ENCODE measurements at places on chromosomes 3 and 15.

- peak; percentile 19 for DNase-seq
Measured at GRCh38 chr3:64685800-64686445, 1.9 kb downstream of the ADAMTS9 start.

GRCh38 chr3:8282541-8283165, 219.0 kb upstream of the LMCD1 start:
- DNase-seq, result no peak

DNA sequence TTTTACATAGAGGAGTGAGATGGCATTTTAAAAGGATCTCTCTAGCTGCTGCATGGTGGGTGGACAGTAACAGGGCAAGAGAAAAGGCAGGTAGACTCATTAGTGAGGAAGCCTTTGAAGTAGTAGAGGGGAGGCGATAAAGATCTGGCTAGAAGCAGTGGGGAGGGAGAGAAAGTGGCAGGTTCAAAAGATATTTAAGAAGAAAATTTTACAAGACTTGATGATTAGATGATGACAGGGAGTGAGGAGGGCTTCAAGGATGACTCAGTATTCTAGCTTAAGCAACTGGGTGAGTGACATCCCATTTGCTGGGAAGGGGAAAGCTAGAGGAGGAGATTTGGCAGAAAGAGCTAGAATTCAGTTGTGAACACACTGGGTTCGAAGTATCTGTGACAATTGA, 3.8 kb upstream of the BRPF1 start:
- no peak for DNase-seq

GRCh38 chr3:74651292-74651691, 36.8 kb upstream of the CNTN3 start:
- no peak for DNase-seq

DNA sequence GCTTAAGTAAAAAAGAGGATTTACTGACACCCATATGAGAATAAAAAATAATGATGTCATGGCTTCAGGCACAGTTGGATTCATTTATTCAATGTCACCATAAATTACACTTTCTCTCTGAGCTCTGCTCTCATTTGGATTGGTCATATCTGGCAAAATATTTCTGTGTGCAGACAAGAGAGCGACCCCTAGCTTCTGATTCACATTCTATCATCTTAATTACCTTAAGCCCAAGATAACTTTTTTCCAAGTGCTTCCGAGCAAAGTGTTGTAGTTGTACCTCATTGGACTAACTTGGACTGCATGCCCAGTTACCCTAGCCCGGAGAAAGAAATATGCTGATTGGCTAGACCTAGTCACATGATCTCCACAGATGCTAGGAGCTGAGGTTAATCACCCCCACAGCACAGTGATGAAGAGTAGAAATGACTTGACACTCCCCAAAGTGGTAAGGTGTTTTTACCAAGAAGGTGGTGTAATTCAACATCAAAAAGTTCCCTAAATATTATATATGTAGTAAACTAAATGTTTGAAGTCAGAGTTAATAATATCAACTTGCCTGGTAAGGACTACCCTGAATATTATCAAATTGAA, 552.2 kb upstream of the SUCLG2 start:
- no peak for DNase-seq

- no peak for DNase-seq
Measured at GRCh38 chr3:165521131-165521871, 315.9 kb downstream of the BCHE start.

DNA sequence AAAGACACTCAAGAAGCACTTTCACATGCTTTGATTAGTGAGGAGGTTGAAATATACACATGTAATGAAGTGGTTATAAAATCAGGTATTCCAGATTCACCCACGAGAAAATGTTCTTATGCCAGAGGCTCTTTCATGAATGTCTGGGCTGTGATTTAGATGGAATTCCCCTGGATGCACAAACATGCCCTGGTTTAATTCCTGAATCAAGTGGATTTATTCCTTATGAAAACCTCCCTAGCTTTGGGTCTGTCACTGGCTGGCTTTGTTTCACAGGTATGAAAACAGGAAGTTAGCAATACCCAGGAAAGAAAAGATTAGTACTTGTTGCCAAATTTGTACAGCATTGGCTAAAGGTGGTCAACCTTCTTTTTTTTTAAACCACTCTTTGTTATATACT, 1123.0 kb downstream of the ROBO1 start:
- no peak for DNase-seq

- no peak for DNase-seq
Measured at GRCh38 chr3:13299531-13300155, 120.5 kb downstream of the NUP210 start.

GRCh38 chr3:70905491-70905890, 593.1 kb upstream of the MDFIC2 start:
- DNase-seq, result no peak

DNA sequence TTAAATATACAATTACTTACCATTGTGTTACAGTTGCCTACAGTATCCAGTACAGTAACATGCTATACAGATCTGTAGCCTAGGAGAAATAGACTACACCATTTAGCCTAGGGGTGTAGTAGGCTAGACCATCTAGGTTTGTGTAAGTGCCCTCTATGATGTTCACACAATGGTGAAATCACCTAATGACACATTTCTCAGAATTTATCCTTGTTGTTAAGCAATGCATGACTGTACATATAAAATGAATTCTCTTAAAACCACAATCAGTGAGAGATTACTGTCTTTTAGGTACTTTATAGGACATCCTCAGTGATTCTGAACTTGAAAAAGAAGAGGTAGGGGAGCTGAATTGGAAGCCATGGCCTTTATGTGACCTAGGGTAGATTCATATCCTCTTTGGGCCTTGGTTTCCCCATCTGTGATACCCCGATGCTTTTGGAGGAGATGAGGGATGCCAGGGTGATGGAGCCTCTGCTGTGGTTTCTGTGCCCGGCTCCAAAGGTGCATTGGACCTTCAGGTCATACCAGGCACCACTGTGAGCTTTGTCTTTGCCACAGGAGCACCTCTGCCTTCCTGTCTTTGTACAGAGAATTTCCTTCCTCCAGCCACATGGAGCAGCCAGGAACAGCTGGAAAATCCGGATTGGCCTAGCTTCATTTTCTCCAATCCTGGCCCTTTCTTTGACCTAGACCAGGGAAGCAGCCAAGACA, 51.9 kb upstream of the FLNB start:
- DNase-seq, result no peak

DNA sequence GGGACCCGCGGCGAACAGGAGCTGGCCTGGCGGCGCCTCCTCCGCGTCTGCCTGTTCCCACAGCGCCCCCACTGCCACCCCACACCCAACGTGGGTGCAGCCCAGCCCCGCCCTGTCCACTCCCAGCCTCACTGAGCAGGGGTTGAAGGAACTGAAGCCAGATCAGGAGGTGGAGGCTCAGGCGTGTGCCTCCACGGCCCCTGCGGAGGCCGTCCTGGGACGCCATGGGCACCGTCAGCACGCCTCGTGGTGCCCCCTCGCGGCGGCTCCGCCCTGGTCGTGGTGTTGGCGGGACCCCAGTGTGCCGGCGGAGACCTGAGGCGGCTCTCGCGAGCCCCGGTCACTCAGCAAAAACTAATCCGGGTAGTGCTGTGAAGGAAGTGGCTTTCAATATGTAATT, 39.0 kb upstream of the PRSS50 start:
- DNase-seq, result no peak

DNA sequence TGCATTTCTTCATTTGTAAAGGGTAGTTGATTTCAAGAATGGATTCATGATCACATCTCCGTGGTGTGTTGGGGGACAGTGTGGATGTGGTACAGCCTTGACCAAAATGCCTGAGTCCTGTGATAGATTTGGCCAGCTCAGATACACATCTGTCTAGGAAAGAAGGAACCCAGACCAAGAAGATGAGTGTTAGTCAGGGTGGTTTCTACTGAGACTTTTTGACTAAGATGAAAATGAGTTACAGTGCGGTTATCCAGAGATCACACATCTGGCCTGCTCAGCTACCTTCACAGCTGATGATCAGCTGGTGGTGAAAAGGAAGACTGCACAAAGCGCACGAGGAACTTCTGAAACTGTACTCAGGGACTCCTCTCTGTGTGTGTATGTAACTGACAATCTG, 68.0 kb downstream of the FNDC3B start:
- peak; percentile 70 for DNase-seq

DNA sequence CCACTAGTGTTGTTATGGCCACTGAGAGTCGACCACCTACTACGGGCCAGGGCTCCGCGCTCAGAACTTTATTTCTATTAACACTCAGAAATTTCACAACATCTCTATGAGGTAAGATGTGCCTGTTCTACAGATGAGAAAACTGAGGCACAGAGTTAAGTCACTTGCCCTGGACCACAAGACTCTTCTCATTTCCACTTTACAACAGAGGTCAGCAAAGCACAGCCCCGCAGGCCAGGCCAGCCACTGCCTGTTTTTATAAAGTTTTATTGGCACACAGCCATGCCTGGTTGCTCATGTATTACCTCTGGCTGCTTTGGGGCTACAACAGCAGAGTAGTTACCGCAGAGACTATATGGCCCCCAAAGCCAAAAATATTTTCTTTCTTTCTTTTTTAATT, 503.6 kb downstream of the SHQ1 start:
- no peak for DNase-seq

GRCh38 chr3:150811984-150812383, 49.0 kb upstream of the SIAH2 start:
- no peak for DNase-seq

- DNase-seq, result no peak
Measured at GRCh38 chr3:72444656-72445223, 403.5 kb downstream of the SHQ1 start.

DNA sequence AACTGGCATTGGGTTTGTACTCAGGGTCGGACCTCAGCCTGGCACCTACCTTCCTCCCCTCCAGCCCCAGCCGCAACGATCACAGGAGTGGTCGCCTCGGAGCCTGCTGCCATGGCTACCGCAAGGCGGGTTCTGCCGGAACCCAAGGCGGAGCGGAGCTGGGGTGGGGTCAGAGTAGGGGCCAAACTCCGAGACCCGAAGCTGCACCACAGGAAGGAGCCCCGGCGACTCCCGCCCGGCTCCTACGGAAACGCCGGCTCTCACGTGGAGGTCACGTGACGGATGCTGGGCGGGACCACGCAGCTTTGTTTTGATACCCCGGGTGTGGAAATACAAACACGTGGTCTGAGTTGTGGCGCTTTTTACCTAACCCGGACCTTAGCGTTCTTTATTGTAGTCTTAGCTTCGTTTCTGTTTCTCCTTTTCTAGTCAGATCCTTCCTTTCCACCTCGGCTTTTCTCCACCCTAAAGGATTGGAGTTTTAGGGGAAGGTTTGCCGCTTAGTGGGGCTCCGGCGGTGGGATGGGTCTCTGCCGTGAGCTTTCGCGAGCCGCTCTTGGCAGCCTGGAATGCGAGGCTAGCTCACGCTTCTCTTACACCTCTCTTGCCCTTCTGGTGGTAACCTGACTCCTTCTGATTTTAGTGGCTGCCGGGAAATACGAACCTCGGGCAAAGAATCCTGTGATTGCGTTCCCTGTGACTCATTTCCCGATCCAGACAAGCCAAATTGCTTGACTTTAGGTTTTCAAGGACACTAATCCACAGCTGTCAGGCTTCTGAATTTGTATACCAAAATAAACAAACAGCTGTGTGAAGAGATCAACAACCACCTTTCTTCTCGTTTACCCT, at the start of gene HSPBAP1:
Gene HSPBAP1, minus strand, starts transcription at position 264 of the 849 bp plus-strand sequence. Its CDS starts 151 bp downstream, at position 113.
- DNase-seq, result peak; percentile 94

GRCh38 chr15:50050986-50051743, 67.9 kb downstream of the ATP8B4 start:
- no peak for DNase-seq

DNA sequence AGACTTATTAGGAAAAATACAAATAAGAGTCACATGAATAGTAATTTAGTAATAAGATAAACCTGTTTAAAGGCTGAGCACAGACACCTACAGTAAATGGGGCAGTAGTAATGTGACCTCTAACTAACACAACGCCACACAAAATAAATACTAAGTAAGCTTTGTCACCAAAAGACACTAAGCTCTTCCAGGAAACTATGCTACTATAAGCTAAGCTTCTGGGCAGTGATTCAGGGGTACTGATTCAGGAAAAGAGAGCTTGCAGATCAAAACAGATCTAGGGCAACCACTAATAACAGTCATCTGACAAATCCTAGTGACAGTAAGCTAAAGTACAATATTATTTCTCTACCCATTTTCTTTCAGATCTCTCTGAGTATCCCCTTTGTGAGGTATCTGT, 68.8 kb downstream of the PLOD2 start:
- no peak for DNase-seq

- DNase-seq, result no peak
Measured at GRCh38 chr3:157441102-157441624, 4.5 kb downstream of the PTX3 start.

- DNase-seq, result peak; percentile 74
Measured at GRCh38 chr15:26891448-26892181, 24.8 kb downstream of the GABRA5 start.

DNA sequence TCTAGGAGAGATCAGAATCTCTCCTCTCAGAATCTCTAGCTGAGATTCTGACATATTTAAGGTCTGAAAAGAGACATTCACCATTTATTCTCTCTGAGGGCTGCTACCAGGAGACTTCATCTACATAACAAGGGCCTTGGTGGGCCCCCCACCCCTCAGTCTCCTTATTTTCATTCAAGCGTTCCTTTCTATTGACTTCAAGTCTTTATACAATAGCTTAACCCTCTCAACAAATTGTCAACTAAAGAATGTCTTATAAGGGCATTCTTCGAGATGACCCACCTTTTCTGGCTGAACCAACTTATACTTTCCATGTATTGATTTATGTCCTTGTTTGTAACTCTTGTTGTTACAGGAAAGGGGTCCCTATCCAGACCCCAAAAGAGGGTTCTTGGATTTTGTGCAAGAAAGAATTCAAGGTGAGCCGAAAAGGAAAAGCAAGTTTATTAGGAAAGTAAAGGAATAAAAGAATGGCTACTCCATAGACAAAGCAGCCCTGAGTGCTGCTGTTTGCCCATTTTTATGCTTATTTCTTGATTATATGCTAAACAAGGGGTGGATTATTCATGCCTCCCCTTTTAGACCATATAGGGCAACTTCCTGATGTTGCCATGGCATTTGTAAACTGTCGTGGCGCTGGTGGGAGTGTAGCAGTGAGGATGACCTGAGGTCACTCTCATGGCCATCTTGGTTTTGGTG, 209.5 kb upstream of the ALCAM start:
- DNase-seq, result no peak

GRCh38 chr3:189975391-189975990, 145.2 kb downstream of the P3H2 start:
- DNase-seq, result no peak

DNA sequence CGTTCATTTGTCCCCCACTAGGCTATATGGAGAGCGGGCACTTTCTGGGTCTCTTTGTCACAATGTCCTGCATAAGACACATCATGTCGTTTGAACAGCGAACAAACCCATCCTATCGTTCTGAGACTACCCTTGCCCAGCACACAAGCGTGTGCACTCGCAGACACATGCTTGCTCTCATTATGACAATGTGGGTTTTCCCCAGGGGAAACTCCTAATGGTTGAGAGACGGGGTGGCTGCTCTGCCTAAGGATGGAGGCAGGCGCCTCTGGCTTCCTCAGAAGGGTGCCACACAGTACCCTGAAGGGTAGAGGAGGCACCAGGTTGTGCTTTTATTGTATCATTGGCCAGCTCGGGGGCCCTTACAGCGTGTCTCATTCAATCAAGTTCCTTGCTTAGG, 51.0 kb upstream of the MYZAP start:
- DNase-seq, result peak; percentile 26

Measured in stimulated activated CD4-positive, alpha-beta T cell treated with anti-CD3 and anti-CD28 coated beads, Interleukin-15, amount 100 ng/mL, for 24 hours (primary cell).